ENCODE measurements at places on chromosomes 7 and 10. TPM values are rescaled to one million over a fixed set of nuclear protein-coding genes. Genes with fewer than 3 reads are reported as not detected.

Gene HOXA4
- polyA plus RNA-seq: 19.7 TPM

Gene VWC2
- polyA plus RNA-seq: 0.63 TPM

Gene SPAM1
- 1.0 TPM for polyA plus RNA-seq

Gene MMD2
- polyA plus RNA-seq: 0.24 TPM
